Right hindlimb (tissue), 1 donor: ENCODE measurements at places on chromosomes 5 and 9.
A peak's percentile ranks its signal among the peaks of the same experiment; 100 is the strongest.

DNA sequence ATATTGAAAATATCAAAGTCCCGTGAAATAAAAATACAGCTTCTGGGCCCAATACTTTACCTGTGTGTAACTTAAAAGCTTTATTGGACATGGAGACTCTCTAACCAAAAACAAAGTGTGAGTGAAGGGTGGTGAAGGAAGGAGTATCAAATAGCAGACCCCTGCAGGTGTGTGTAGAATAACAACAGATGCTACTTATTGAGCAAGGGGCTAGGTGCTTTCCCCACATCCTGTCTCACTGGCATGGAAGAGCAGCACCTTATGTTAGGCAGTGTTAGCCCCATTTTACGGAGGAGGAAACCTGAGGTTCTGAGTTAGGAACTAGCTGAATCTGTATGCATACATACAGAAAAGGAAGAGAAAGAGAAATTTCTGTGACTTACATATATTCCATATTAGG, 21.8 kb downstream of the SLIT3 start:
- no peak for DNase-seq

DNA sequence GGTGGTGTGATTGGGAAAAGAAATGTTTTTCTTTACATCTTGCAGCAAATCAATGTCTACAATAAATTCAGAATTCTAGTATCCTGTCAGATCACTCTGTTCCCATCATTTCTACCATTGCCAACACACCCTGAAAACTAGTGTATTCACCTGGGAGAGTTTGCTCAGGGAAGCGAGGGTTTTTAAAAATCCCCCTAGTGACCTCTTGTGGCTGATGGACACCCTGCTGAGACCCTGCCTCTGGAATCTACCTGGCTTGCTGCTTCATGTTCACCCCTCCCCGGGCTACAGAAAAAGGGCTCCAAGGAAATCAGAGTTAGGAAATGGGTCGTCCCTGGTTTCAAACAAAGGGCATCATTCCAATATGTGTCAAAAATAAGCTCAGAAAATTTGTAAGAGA, 21.4 kb upstream of the ALDOB start:
- DNase-seq, result no peak

- DNase-seq, result no peak
Measured at GRCh38 chr9:86413971-86414880, 60.0 kb upstream of the TUT7 start.

DNA sequence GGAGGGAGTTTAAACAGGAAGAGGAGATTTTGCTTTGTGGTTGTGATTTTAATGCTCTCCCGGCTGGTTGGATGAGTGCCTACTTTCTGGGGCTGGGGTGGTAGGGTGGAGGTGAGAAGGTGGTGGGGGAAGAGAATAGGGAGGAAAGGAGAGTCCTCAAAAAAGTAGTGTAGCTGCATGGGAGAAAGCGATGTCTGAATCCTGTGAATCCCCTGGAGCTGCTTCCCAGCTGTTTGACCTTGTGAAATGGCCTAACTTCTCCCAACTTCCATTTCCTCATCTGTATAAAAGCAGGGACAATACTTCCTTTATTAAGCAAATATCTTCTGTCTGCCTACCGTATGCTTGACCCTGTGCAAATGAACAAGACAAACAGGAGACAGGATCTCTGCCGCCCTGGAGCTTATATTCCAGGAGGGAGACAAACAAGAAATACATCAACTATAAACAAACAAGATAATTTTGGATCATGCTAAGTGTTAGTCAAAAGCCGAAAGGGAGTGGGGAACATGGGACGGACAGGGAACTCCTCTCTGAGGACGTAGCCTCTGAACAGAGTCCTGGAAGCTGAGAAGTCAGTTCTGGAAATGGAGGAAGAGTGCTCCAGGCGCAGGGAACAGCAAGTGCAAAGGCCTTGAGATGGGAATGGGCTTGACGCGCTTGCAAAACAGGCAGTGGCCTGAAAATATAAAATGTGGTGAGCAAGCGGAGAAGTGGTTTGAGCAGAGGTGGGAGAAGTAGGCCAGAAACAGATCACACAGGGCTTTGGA, 103.5 kb downstream of the SPRY4 start:
- DNase-seq, result peak; percentile 34

- no peak for DNase-seq
Measured at GRCh38 chr9:124632077-124632621, 125.0 kb upstream of the NR5A1 start.

DNA sequence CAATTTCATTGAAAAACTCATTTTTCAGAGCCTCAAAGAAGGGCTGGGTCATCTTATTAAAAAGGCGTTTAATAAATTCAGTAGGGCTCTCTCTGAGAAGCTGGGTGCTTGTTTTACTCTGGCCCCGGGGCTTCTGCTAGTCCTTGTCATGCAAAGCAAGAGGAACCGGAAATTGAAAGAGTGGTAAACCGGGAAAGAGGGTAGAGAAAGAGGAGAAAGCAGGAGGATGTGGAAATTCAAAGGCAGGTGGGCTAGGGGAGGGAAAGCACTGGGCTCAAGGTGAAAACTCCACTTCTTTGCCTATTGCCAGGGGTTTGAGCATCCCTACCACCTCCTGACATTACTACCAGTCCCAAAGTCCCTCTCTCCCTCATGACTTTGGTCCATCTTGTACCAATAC, 64.6 kb upstream of the AGXT2 start:
- DNase-seq, result no peak

DNA sequence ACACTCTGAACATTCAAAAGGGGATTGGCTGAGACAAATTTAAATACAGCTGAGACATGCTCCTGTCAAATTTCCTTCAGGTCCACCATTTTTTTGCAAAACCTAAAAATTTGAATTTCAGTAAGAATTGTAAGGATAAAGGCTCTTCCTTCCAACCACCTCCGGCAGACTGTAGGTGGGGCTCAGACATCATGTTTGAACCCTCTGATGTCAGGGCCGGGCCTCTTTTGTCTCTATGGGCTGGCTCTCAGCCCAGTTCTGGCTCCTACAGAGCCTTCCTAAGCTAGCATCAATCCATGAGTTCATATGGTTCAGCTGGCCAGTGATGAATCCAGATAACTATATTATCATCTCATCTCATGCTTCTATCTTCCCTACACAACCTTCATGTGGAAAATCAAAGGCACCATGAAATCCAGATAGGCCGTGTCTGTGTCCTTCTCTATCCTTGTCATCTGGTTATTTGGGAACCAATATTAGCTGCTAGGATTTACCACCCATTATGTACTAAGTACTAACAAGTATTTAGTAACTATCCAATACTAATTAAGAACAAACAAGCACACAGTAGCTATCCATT, 44.2 kb downstream of the NIPSNAP3B start:
- DNase-seq, result peak; percentile 64

- no peak for DNase-seq
Measured at GRCh38 chr9:105258225-105258737, 13.8 kb downstream of the SLC44A1 start.

- DNase-seq, result no peak
Measured at GRCh38 chr5:138569782-138570181, 5.4 kb downstream of the HSPA9 start.
